ENCODE measurements at places on chromosomes 3 and 15.

DNA sequence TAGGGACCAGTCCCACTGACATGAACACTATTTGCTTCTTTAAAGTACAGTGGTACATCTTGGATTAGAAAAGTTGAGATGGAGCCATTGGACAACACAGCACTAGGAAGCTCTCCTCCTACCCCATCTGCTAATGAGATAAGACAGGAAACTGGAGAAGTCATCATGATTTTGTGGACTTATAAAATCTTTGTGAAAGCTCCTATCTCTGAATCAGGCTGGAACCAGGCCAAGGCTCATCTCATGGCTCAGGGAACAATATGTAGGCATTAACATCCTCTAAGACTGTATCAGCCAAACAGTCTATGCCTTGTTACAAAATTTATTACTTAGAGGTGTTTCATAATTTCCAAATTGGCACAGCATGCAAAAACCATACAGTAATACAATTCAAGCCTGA is 84.1 kb downstream of the BOC start:
- no peak for DNase-seq

DNA sequence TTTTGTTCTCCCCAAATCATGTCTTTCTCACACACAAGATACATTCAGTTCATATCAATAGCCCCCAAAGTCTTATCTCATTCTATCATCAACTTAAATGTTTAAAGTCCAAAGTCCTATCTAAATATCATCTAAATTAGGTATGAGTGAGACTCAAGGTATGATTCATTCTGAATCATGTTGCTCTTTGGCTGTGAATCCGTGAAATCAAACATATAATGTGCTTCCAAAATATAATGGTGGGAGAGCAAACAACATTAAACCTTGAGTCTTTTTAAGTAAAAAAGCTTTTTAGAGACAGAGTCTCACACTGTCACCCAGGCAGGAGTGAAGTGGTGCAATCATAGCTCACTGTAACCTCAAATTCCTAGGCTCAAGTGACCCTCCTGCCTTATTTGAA is 139.1 kb downstream of the SAMMSON start:
- DNase-seq: no peak

- no peak for DNase-seq
Measured at GRCh38 chr15:88904257-88904623, 8.9 kb upstream of the HAPLN3 start.

DNA sequence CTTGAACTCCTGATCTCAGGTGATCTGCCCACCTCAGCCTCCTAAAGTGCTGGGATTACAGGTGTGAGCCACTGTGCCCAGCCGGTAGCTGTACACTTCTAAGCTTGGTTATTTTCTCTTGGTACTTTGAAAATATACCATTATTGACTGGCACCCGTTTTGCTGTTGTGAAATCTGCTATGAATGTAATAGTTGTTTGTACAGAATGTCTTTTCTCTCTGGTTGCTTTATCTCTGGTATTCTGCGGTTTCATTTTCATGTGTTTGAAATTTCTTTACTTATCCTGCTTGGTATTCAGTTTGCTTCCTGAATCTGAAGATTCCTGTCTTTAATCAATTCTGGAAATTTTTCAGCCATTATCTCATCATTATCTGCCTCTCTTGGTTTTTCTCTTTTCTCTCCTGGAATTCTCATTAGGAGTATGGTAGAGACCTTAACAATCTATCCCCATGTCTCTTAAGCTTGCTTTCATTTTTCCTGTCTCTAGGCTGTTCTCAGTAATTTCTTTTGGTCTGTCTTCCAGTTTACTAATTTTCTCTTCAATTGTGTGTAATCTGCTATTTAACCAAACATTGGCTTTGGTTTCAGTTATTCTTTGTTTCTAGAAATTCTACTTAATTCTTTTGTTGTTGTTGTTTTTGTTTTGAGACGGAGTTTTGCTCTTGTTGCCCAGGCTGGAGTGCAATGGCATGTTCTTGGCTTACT is 2.8 kb upstream of the PAK2 start:
- no peak for DNase-seq

DNA sequence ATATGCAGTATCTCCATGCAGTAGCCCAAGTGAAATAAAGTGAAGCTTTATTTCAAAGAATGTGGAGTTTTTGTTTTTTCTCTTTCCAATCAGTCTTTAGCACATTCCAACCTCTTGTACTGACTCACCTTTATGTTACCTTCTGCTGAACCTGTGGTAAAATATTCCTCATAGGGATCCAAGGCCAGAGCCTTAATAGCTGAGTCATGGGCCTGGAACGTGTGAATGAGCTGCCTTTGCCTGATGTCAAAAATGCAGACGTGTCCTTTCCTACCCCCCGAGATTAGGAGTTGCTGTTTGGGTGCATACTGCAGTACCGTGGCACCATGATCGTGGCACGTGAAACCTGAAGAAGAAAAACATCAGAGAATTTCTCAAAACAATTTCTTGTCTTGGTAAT is 108.5 kb downstream of the GLDN start:
- no peak for DNase-seq

DNA sequence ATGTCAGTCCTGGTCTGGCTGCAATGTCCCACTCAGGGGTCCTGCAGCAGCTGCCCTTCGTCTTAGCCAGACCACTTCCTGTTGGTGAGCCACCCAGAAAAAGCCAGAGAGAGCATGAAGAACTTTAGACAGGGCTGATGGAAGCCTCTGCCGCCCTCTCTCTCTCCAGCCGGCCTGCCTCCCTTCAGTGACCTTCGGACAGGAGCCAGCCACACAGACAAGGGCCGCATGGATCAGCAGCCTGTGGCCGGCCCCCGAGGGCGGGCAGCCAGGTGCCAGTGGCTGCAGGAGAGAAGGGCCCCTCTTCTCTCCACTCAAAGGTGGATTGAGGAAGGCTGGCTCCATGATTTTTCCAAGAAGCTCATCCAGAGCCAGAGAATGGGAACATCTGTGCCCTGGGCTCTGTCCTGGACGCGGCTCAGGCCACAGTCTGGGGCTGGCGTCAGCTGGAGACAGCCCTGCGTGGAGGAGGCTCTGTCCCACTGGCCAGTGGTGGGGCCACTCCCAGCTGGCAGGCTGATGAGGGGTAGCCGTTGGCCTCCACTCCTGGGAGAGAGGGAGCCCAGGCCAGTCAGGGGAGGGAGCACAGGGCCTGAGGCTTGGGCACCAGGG is 42.9 kb downstream of the ISG20 start:
- no peak for DNase-seq

Measured in WTC11 (cell line).